Caki2 (cell line): ENCODE measurements at places on chromosomes 3 and 15. TPM values are rescaled to one million over a fixed set of nuclear protein-coding genes. Genes with fewer than 3 reads are reported as not detected.

The PPM1L gene
- total RNA-seq = 0.06 and 1.2 TPM in 2 replicates

The RETNLB gene
- not detected in 2 replicates for total RNA-seq

The OXNAD1 gene
- total RNA-seq = 5.0 and 8.9 TPM in 2 replicates

The RBMS3 gene
- 8.9 and 15.0 TPM in 2 replicates for total RNA-seq

DNA sequence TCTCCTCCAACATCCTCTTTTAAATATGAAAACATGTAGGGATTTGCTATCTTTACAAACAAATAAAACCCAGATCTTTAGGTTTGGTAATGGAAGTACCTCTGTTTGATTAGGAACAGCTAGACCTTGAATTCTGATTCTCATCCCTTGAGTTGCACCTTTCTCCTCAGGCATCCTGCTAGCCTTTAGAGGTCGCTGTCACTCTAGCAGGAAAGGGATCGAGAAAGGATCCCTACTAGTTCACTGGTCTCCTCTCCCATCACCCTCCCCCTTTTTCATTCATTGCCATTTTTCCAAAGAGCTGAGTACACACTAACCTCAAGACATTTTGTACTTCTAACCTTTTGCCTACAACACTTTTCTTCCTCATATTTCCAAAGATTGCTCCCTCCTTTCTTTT is 569.8 kb downstream of the RBMS3 start:
- no peak for DNase-seq

GRCh38 chr3:176692966-176693785 is 504.1 kb downstream of the TBL1XR1 start:
- no peak for DNase-seq

GRCh38 chr3:194364652-194365434 is 4.7 kb downstream of the LRRC15 start:
- no peak for DNase-seq

GRCh38 chr3:110588906-110589305 is 482.7 kb upstream of the NECTIN3 start:
- no peak for DNase-seq

- no peak for DNase-seq
These were observed 14.9 kb upstream of the SLC24A5 start for GRCh38 chr15:48105936-48106335.

DNA sequence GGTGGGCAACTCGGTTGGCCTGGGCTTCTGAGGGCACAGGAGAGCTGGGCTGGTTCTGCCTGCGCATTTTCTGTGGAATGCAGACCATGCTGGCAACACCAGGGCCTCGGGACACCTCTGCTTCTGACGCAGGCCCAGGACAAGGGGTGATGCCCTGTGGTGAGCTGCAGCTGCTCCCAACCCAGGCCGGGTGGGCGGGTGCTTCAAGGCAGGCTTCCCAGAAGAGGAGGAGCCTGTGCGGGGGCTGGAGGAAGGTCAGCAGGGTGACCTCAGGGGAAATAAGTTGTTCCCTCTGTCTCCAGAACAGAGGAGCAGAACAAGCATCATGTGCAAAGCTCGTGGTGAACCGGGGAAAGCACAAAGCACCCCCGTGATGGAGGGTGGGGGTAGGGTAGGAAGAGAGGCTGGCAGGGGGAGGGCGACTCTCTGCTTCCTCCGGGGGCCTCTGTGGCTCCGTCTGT is 11.0 kb upstream of the PLXNA1 start:
- no peak for DNase-seq

DNA sequence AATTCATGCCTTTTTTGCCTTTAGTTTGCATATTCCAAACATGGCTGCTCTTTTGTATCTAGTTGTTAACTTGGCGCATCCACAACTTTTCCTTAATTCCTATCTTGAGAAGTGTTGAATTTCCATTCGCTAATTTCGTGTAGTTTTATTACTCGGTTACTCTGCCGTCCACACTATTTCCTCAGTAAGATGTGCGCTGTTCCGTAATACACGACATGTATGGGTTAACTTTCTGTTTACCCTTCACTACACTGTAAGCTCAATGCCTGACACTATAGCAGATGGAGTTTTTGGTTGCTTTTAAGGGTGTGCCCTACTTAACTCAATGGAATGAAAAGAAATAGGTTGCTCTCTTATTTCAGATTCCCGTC is 724 bp downstream of the RPSA start:
- DNase-seq = no peak

- DNase-seq = no peak
These were observed 26.4 kb downstream of the STOML1 start for GRCh38 chr15:73965758-73966113.

DNA sequence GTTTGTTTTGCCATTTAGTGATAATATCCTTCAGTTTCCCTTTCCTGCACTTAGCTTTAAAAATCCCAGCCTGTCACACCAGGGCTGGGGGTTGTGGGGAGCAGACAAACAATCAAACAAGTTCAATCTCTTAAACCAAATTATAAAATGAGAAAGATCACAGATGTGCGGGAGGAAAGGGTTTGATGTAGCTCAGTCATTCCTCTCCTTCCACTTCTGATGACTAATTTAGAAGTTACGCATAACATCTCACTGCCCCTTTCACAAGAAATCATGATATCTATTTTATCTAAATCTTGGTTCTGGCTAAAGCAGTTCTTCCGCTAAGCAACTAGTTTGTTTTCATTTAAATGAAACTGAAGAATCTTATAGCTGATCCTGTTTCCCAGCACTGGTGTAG is 34.1 kb upstream of the ATG7 start:
- DNase-seq = peak; percentile 18

DNA sequence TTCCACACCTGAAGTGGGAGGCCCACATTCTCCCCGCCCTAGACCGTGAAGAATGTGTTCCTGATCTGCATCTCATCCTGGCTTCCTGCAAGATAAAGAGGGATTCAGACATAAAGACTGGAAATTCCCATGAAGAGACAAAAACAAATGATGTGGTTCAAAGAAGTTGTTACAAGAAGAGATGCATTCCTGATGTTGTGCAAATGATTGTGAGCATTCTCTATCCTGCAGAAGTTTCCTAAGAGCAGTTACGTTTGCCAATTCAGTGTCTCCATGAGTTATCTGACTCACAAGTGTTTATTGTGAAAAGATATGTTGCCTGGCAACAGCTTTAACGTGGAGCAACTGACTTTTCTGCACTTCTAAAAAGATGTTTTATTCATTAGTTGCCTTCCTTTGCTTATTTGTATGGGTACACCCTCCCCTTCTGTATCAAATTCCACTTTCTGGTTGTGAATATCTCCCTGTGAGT is 107.8 kb downstream of the ZIC4 start:
- peak; percentile 90 for DNase-seq

DNA sequence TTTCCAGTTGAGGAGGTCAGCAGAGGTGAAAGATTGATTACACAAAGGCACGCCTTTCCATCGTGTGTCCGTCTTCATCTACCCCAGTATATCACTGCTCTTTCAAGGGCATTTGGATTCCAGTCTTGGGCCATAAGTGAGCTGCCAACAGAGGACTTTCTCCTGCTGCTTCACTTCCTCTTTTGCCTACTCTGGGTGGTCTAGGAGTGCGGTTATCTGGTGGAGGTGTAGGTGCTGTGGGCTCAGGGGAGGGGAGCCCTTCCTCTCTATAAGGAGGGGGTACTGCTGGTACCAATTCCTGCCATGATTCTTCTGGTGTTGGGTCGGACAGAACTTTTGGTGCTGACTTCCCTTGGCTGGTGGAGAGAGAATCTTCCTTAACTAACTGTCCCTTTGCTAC is 83.1 kb upstream of the VEPH1 start:
- DNase-seq = no peak

GRCh38 chr3:49722896-49723295 is 855 bp downstream of the GMPPB start:
- no peak for DNase-seq

GRCh38 chr3:132256989-132257388 is 60.2 kb upstream of the ACP3 start:
- peak; percentile 41 for DNase-seq

- DNase-seq = peak; percentile 18
These were observed 99.6 kb downstream of the TMCC1 start for GRCh38 chr3:129793942-129794310.

DNA sequence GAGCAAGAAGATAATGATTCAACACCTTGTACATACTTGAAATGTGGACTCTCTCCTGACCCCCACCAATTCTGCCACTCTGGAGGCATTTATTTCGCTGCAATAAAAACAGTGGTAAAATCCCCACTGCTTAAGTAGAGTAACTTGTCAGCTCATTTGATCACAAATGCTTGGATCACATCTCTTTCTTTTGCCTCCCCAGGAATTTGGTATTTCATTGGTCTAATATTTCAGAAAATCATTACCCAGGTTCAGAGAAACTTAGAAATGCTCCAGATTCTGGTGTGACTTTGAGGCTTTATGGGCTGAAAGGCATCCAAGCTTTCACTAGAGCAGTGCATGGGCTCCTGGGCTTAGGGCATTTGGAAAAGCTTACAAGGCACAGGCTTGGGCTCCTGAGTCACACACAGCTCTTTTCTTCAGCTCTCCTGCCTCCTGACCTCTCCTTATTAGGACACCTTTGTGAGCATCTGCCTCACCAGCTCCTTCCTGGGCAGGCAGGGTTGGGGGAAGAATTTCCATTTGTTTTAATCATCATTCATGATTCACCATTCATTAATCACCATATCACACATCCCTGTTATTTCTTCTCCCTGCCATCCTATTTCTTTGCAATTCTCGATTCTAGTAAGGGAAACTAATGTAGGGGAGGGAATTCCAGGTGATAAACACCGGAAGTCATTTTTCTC is 22.5 kb downstream of the CDCP1 start:
- peak; percentile 90 for DNase-seq

DNA sequence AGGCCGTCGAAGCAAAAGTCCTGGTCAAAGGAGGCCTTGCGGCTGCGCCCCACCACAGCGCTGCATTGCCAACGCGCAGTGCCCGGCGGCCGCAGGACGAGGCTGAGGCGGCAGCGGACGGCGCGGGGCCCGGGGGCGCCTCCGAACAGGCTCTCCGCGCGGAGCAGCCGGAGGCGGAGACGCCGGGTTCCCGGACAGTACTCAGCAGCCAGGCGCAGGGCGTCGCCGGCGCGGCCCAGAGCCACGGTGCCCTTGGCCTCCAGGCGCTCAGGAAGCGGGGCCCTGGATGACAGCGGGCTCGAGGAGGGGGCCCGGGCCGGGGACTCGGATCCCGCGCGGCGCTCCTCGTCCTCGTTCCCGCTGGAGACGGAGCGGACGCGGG is 1.1 kb downstream of the C2CD4B start:
- peak; percentile 27 for DNase-seq

GRCh38 chr3:12965999-12966846 is 107.0 kb downstream of the IQSEC1 start:
- DNase-seq = no peak
